GM04504 (cell line): ENCODE measurements at places on chromosomes 16 and 17.

GRCh38 chr16:14392960-14393359 lies 237.1 kb downstream of the PARN start:
- DNase-seq, result no peak

DNA sequence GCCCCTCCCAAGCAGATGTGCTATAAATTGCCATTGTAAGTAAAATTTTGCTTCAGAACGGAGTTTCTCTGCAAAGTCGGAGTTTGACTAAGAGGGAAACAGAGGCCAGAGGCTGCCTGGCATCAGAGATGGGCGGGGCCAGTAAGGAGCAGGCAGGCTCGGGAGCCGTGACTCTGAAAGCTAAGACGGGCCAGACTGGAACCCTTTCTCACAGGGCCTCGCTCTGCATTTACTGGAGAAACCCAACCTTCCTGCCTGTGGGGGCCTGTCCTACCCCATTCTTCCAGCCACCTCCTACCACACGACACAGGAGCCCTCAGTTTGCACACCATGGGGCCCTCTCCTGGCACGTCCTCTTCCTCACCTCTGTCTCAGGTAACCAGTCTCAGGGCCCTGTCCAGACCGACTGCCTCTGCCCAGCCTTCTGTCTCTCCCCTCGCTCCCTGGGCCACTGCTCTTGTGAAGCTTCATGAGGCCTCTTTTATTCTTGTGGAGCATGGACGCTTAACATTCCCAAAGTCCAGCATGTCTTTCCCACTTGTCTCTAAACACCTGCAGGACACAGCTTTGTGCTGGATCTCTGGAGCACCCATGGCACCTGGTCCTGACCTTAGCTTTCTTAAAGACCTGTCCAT lies 48.4 kb upstream of the ACSF3 start:
- no peak for DNase-seq

GRCh38 chr16:74034862-74035261 lies 261.8 kb upstream of the PSMD7 start:
- no peak for DNase-seq

DNA sequence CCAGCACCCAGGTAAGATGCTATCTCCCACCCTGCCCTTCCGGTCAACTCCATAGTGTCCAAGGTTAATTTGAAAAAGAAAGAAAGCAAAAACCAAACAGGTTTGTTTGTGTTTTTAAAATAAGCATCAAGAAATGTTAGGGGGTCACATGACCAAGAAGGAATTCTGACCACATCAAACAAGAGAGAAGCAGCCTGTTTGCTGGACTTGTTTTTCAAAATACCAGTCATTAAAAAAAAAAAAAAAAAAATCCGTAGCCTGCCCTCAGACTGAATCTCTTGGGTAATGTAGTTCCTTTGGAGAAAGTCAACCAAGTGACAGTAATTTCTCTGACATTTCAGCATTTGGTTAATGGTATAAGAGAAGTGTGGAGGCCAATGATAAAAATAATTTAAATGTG lies 38.4 kb downstream of the HNF1B start:
- no peak for DNase-seq

GRCh38 chr16:677316-678190 lies 2.1 kb downstream of the RHBDL1 start:
- DNase-seq, result no peak

DNA sequence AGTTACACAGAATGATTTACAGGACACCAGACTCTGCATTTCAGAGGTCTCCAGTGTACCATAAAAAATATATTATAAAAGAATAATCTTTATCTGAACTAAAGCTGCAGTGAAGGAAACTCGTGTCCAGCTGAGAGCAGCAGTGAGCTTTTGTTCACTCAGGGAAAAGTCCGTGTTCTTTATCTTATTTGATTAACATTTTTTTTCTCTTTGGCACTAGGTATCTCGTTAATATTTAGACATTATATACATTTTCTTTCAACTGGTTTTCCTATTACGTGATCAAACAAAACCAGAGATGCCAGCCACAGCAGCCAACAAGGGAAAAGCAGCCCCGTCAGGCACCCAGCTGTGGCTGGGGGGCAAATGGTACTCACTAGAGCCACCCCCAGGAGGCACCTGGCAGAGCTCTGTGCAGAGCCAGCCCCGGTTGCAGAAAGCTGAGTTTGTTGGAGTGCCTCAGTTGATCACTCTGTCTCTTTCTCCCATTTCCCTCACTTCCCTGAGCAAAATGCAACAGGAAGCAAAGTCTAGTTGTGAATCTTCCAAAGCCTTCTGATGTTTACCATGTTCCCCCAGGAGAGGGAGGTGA lies 1.1 kb upstream of the HS3ST4 start:
- DNase-seq, result no peak

- DNase-seq, result no peak
Measured at GRCh38 chr17:30300818-30301217, 9.1 kb upstream of the BLMH start.

DNA sequence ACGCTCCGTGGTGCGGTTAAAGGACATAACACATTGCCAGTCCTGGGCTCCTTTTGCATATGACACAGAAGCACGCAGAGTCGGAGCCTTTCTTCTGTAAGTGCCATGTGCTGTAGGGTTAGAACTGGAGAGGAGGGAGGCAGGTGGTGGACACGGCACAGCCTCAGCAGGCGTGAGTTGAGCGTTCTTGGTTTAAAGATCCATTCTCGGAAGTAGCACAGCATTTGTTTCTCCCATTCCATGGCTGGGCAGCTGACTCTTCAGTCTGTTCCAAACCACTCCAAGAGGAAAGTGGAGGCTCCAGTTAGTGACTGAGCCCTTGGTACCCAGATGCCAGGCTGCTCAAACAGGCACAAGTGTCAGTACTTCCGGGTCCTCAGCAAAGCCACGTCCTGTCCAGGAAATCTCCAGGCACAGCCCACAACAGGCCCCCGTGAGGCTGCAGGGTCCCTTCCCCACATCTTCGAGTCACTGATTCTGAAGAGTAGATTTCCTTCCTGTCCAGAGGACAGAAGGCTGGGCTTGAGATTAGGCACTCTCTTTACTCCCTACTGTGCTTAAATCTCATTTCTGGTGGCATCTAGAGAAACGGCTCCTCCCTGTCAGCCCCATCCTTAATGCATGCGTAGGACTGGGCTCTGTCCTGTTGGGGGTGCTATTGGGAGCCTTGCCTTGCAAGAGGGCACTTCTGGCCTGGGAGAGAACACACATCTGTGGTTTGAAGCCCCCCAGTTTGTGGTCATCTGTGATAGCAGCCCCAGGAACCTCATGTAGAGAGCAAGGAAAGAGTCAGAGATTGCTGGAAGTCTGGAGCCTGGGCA lies 39.6 kb upstream of the NAT9 start:
- DNase-seq, result no peak

GRCh38 chr17:40068584-40068916 lies 5.8 kb downstream of the THRA start:
- DNase-seq, result no peak

- no peak for DNase-seq
Measured at GRCh38 chr17:29588562-29589411, 661 bp downstream of the GIT1 start.

DNA sequence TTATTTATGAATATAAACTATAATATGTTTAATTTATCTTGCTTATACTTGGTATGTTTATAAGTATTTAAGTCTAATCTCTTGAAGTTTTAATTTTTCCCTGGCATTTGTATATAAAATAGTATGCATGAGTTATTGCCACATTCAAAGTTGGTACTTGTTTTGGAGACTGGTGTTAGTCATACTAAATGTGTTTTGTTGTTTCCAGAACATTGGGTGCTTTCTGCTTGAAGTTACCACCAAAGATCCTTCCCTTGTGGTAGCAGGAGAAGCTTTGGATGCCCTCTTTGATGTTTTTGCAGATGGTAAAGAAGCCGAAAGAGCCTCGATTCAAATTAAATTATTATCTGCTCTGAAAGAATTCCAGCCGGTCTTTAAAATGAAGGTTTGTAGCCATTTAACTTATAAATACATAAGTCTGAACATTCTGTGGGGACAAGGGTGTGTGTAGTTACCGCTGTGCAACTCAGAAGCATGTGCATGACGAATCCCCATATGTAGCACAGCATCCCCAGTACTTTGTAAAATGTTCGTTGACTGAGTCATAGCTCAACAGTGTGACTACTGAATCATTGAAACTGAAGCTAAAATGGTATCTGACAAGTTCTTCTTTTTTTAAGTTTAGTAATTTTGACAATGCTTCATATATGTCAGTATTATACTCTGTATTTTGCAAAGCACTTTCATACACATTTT lies 36.4 kb downstream of the HEATR3 start:
- DNase-seq, result peak; percentile 55

DNA sequence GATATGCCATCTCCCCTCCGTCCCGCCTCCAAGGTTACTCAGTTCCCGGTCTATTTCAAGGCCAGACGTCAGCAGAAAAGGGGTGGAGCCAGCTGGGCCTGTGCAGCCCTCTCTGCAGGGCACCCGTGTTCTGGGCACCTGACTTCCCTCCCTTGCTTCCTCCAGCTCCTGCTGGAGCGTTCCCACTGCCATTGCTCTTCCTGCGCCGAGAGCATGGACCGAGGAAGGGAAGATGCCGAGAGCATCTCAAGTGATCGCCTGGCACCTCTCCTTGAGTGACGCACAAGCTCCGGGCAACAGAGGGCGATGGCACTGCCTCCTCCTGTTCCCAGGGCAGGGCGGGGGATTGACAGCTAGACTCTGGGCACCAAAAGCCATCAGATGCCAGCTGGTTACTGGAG lies 29.4 kb upstream of the NAT9 start:
- DNase-seq, result no peak

- DNase-seq, result no peak
Measured at GRCh38 chr16:1174477-1175357, 21.8 kb downstream of the CACNA1H start.

GRCh38 chr16:278863-279366 lies 1.5 kb upstream of the ARHGDIG start:
- no peak for DNase-seq

GRCh38 chr17:12877953-12878669 lies 88.8 kb downstream of the ARHGAP44 start:
- DNase-seq, result no peak

DNA sequence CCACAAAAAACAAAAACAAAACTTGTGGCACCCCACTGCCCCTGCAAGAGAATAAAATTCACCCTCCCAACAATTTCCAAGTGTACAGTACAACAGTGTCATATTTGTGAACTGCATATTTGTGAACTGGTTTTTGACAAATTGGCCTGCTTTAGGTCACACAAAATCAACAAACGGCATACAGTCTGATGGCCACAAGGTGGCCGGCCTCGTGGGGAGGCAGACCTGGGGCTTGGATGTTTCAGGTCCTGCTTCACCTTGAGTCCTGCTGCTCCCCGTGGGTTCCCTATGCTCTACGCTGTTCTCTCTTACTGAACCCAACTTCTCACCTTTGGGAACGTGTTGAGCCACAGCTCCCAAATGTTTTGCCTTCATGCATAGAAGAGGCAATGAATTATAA lies 102.2 kb downstream of the CDK5R1 start:
- no peak for DNase-seq

DNA sequence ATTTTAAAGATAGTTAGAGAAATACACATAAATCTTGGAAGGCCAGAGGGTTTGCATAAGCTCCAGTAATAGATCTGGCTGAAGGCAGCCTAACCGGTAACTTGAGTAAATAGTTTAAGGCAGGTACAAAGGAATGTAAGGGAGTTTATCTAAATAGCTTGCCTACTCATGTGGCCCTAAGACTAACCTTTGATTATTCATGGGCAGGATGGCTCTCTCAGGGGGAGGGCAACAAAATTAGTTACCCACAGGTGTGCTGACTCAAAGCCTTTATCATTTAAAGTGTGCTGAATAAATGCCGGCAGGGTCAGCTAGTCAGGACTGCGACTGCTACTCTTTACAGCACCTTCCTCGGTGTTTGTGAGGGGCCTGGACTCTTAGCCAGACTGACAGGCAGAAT lies 761.3 kb upstream of the KIF2B start:
- no peak for DNase-seq

- no peak for DNase-seq
Measured at GRCh38 chr17:7307686-7308624, 527 bp downstream of the EIF5A start.
